ENCODE measurements at places on chromosomes 16 and 17. TPM values are rescaled to one million over a fixed set of nuclear protein-coding genes. Genes with fewer than 3 reads are reported as not detected.

- no peaks in the 10 kb centered on the region for H3K36me3 ChIP-seq
- H3K27me3 ChIP-seq = no peaks in the 10 kb centered on the region
- H3K4me1 ChIP-seq = peaks cover 15% of the 10 kb centered on the region
- DNase-seq = no peak
- H3K27ac ChIP-seq = no peak overlapping the region
Measured at GRCh38 chr16:70647441-70648359, 1.3 kb downstream of the IL34 start.

DNA sequence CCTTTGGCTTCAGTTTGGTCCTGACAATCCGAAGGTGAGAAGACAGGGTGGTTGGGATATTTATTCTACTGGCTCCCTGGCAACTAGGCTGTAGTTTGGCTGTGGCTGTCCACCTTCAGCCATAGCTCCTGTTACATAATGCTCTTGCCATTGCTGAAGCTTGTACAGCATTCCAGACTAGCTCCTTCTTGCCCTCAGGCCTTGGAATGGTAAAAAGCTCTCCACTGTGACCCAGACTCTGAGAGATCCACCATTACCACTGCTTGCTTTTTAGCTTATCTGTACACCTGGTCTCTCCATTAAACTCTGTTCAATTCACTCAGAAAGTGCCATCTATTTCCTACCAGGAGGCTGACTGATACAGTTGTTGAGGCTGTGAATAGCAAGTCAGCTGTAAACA, 231.8 kb upstream of the MON1B start:
- no peak overlapping the region for H3K4me3 ChIP-seq
- H3K27me3 ChIP-seq = no peaks in the 10 kb centered on the region
- H3K27ac ChIP-seq = no peak overlapping the region
- H3K36me3 ChIP-seq = no peaks in the 10 kb centered on the region
- no peak for DNase-seq

DNA sequence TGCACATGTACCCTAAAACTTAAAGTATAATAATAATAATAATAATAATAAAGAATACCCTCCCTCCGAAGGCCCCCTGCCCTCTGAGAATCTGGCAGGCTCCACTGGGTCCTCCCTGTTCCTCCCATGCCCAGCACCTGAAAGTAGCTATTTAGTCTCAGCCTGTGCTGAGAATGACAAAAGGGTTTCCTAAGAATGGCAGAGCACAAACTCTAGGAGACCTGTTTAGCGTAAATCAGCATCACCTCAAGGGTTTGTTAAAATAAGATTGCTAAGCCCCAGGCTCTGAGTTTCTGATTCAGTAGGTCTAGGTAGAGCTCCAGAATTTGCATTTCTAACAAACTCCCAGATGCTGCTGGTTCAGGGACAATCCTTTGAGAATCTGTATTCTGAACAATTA, 606.8 kb upstream of the CDH11 start:
- no peak overlapping the region for H3K27ac ChIP-seq
- no peak for DNase-seq
- H3K4me1 ChIP-seq = peaks cover 22% of the 10 kb centered on the region
- peaks cover 5% of the 10 kb centered on the region for H3K27me3 ChIP-seq

DNA sequence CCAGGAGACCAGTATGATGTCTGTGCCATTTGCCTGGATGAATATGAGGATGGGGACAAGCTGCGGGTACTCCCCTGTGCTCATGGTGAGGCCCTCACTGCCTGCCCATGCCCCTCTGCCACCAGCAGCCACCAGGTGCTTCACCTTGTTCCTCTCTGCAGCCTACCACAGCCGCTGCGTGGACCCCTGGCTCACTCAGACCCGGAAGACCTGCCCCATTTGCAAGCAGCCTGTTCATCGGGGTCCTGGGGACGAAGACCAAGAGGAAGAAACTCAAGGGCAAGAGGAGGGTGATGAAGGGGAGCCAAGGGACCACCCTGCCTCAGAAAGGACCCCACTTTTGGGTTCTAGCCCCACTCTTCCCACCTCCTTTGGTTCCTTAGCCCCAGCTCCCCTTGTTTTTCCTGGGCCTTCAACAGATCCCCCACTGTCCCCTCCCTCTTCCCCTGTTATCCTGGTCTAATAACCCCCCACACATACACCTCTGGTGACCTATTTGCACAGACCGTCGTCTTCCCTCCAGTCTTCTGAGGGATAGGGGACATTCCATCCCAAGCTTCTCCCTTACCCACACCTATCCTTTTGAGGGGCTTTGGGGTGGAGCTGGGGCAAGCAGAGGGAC, 3.7 kb downstream of the PFN1 start:
- peaks cover 31% of the 10 kb centered on the region for H3K4me1 ChIP-seq
- no peak for DNase-seq
- peaks cover 37% of the 10 kb centered on the region for H3K36me3 ChIP-seq

- no peaks in the 10 kb centered on the region for H3K4me1 ChIP-seq
- no peaks in the 10 kb centered on the region for H3K36me3 ChIP-seq
- no peak for DNase-seq
- no peak overlapping the region for H3K27ac ChIP-seq
- no peak overlapping the region for H3K4me3 ChIP-seq
- H3K27me3 ChIP-seq = no peaks in the 10 kb centered on the region
Measured at GRCh38 chr17:53150101-53150698, 672.5 kb upstream of the KIF2B start.

GRCh38 chr16:4184038-4184702, 57.7 kb downstream of the SRL start:
- H3K27ac ChIP-seq = peak overlapping the region; percentile 63
- no peaks in the 10 kb centered on the region for H3K27me3 ChIP-seq
- no peak for DNase-seq
- H3K4me3 ChIP-seq = peak overlapping the region; percentile 71
- H3K36me3 ChIP-seq = no peaks in the 10 kb centered on the region

DNA sequence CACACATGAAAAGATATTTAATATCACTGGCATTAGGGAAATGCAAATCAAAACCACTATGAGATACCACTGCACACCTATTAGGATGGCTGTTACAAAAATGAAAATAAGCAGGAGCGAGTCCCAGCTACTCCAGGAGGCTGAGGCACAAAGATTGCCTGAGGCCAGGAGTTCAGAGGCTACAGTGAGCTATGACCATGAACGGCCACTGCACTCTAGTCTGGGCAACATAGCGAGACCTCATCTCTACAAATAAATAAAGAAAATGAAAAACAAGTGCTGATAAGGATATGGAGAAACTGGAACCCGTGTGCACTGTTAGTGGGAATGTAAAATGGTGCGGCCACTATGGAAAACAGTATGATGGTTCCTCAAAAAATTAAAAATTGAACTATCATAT, 23.6 kb downstream of the KIFC3 start:
- H3K4me1 ChIP-seq = peaks cover 22% of the 10 kb centered on the region
- peaks cover 10% of the 10 kb centered on the region for H3K36me3 ChIP-seq
- no peak for DNase-seq

DNA sequence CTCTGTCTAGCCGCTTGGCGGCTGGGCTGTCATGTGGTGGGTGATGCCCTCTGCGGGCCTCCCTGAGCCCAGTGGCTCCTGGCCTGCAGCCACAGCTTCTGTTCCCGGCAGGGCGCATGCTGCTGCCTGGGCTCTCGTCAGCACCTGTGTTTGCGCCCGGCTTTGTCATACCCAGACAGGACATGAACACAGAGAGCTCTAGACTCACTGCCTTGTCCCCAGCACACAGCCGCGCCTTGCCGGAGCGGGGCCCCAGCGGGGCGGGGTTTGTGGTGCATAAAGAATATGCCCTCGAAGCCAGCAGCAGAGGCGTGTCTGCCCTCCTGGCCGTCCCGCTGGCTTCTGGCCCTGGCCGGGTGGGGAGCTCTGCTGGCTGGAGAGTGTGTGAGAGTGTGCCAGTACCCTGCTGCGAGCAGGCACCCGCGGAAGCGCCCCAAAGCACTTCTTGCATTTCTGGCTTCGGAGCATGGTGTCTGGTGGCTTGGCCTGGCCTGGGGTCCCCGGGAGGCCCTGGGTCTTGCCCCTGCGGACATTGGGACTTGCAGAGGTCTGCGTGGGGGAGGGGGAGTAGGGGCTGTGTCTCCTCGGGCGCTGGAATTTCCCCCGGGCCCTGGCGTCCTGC, 14.4 kb downstream of the ASPSCR1 start:
- H3K4me3 ChIP-seq = no peak overlapping the region
- no peaks in the 10 kb centered on the region for H3K36me3 ChIP-seq
- peaks cover 10% of the 10 kb centered on the region for H3K4me1 ChIP-seq
- no peaks in the 10 kb centered on the region for H3K27me3 ChIP-seq
- H3K27ac ChIP-seq = no peak overlapping the region

DNA sequence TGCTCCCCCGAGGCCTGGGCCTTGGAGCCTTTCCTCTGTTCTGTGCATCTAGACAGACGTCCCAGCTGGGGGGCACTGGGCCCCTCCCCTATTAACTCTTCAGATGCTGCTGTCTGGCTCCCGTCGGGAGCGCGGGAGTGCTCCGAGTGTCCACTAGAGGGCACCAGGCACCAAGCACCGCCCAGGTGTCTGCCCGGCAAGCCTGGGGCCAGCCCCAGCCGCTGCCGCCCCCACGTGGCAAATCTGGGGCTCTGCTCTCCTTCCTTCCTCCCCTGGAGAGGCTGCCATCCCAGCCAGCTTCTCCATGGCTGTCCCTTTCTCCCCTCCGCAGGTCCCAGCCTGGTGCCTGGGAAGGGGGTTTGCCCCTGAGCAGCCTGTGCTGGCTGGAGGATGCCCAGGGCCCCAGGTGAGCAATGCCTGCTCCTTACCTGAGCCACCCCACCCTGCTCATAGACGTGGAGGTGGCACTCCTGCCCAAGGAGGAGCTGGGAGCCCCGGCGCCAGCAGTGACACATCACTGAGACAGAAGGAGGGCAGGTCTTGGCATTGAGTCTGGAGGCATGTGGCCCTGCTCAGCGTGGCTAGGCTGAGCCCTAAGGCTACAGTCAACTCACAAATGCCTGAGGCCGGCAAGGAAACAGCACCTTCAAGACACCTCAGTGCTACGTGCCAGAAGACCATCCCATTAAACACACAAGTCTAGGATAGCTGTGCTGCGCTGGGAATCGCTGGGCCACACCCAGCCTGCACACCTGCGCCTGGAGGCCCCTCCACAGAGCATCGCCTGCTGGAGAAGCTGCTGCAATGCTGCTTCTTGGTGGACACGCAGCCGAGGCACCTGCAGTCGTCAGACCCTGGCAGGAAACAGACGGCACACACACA, 19.7 kb downstream of the TMEM235 start:
- H3K27me3 ChIP-seq = no peaks in the 10 kb centered on the region
- peak; percentile 51 for DNase-seq
- no peak overlapping the region for H3K4me3 ChIP-seq
- H3K4me1 ChIP-seq = peaks cover 4% of the 10 kb centered on the region

DNA sequence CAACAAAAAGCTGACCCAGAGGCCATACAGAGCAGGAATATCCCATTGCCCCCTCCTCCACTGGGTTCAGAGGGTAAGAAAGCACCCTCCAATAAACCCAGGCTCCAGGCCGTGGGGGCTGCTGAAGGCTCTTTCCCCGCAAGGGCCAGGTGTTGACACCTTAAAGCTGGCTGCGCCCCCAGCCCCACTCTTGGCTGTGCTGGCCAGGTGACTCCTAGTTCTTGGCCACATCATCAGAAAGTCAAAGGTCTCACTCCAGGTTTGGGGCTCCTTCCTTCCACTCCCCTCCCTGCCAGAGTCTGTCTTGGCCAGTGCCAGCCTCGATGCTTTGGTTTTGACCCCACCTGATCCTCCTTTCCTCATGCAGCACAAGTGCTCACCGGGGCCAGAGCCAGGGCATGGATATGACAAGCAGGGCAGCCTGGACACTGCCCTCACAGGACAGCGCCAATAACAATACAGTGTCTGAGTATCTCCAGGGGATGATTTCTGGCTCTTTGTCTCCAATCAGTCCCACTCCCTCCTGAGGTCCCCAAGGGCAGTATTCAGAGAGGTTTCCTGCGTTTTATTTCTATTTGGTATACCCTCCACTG, 8.2 kb downstream of the SLC46A1 start:
- H3K4me1 ChIP-seq = peaks cover 9% of the 10 kb centered on the region
- no peak for DNase-seq
- no peaks in the 10 kb centered on the region for H3K36me3 ChIP-seq
- H3K4me3 ChIP-seq = no peak overlapping the region
- no peaks in the 10 kb centered on the region for H3K27me3 ChIP-seq

- H3K27ac ChIP-seq = no peak overlapping the region
- no peaks in the 10 kb centered on the region for H3K4me1 ChIP-seq
- no peaks in the 10 kb centered on the region for H3K36me3 ChIP-seq
- H3K27me3 ChIP-seq = no peaks in the 10 kb centered on the region
- DNase-seq = no peak
Measured at GRCh38 chr16:64880994-64881393, 240.9 kb downstream of the CDH11 start.

DNA sequence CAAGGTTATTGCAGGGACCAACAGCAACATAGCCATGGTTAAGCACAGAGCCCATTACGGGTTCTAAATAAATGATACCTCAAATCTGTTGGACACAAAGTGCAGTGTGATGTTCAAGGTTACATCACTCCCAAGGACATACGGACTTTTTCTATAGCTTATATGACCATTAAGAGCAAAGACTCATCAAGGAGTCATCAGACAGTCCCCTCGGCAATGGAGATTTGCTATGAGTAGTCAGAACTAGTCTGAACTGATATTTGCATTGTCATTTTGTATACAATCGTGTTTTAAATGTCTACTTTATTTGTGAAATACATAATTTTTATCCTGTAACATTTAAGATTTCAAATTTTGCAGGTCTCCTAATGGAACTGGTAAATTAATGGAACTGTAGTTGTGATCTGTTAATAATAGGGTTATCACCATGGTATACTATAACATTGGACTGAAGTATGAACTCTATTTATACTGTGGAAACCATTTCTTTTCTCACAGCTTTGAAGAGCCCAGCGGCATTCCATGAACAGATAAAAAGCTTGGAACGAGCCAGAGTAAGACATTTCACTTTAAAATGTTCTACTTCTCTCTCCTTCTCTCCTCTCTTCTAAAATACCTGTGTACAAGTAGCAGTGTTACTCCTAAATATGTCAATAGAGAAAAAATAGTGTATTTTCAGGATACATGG, 140.9 kb downstream of the MRTFB start:
- H3K27me3 ChIP-seq = no peaks in the 10 kb centered on the region
- no peaks in the 10 kb centered on the region for H3K4me1 ChIP-seq
- no peak overlapping the region for H3K4me3 ChIP-seq
- DNase-seq = no peak
- H3K27ac ChIP-seq = no peak overlapping the region

DNA sequence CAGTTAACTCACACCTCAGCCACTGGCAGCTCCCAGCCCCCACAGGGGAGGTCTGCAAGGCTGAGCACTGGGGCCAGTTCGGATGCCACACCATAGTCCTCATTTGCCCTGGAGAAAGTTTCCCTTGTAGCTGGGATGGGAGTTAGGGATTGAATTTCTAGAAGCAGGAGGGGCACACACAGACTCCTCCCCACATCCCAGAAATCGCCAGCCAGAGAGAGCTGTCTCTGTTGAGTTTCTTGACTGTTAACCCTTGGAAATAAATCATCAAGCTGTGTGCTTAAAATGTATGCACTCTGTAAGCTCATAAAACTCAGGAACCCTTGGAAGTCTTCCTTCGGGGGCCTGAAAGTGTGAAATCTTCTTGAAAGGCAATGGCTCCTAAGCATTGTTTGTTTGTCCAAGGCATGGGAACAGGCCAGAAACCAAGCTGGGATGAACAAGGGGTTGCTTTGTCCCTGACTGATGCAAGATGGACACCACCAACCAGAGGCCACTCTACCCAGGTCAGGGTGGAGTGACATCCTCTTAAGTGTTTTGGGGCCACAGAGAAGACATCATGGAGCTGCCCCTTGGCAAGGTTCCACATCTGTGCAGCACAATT, 394 bp upstream of the PRM3 start:
- no peak overlapping the region for H3K4me3 ChIP-seq
- peaks cover 2% of the 10 kb centered on the region for H3K27me3 ChIP-seq
- H3K4me1 ChIP-seq = no peaks in the 10 kb centered on the region

The CACNG3 gene
- not detected for total RNA-seq

The FBXO39 gene
- 0.93 TPM for total RNA-seq
